ENCODE measurements at places on chromosomes 13 and 19. TPM values are rescaled to one million over a fixed set of nuclear protein-coding genes. Genes with fewer than 3 reads are reported as not detected.

The IQCN gene
- 6.3 TPM for total RNA-seq

The KLK14 gene
- 0.22 TPM for total RNA-seq

DNA sequence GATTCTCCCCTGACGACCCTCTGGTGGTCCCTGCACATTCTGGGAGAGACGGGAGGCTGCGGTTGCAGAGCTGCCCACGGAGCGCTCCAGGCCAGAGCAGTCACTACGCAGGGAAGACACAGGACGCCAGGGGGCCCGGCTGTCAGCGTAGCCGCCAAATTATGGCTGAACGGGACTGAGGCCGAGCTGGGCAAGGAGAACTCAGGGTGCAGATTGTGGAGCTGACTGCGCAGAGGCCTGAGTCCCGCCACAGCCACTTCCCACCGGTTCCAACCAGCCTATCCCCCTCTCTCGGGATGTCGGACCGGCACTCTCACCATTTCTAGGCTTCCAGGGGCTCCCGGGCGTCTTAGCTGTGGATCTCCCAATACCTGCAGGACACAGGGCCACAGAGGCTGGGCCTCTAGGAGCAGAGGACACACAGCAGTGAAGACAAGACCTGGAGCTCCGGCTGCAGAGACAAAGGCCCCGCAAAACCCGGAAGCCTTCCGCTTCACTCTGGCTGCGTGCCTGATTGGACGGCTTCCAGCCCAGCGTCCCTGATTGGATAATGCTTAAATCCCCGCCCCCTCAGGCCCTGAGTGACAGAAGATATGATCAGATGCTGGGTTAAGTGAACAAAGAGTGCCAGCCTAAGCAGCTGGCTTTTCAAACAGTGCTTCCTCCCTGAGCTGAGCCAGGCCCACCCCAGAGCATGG, at the start of gene ZNF737:
Gene ZNF737, minus strand, starts transcription at position 461 of the 698 bp plus-strand sequence. Its CDS starts 141 bp downstream, at position 320.
- DNase-seq = peak; percentile 97

GRCh38 chr19:54287456-54287855, 6.5 kb upstream of the LILRB2 start:
- DNase-seq = no peak

GRCh38 chr19:42254089-42254849, 659 bp downstream of the ERF start:
- DNase-seq = peak; percentile 89

- DNase-seq = no peak
These were observed 65.9 kb upstream of the ADGRL1 start for GRCh38 chr19:14271840-14272239.

DNA sequence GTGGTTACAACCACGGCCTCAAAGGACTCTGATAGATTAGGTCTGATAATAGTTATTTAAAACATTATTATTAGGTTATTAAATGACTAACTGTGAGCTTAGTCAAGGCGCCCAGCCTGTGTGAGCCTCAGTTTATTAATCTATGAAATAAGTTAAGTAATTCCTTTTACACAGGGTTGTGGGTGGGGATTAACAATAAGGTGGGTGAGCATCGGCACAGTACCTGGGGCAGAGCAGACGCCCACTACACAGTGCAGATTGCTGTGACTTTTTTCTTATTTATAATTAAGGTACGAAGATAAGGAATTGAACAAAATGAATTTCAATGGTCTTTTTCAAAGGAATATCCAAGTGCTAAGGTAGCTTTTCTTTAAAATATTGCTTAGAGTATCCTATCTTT, 132.2 kb downstream of the KATNAL1 start:
- no peak for DNase-seq

GRCh38 chr13:23671377-23671776, 101.2 kb downstream of the TNFRSF19 start:
- DNase-seq = no peak

- no peak for DNase-seq
These were observed 524.9 kb downstream of the SLITRK5 start for GRCh38 chr13:88196106-88196505.

GRCh38 chr19:19805480-19805879, 16.1 kb downstream of the ZNF506 start:
- no peak for DNase-seq

- DNase-seq = no peak
These were observed 7.4 kb upstream of the CYP4F3 start for GRCh38 chr19:15633082-15633835.

Measured in kidney (tissue), 22 donors.